Stromal cell of bone marrow (primary cell): ENCODE measurements at places on chromosomes 3 and 15.
A peak's percentile ranks its signal among the peaks of the same experiment; 100 is the strongest.

DNA sequence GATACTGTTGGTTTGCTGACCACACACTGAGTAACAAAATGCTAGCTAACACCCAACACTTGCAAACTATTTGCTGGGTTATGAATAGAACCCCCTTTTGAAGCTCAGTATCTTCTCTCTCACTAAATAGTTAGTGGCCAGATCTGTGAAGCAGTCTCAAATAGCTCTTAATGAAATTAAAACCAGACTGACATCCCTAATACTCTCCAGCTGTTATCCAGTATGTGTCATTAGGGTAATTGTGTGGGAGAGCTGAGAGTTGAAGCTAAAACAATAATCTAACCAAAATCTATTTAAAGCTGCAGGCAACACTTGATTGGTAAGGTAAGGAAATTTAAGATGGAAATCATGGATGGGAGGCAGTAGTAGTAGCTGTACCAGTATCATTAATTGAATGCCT is 110.4 kb upstream of the RORA start:
- DNase-seq, result no peak

GRCh38 chr3:12339701-12340480 is 51.0 kb downstream of the PPARG start:
- DNase-seq, result no peak

DNA sequence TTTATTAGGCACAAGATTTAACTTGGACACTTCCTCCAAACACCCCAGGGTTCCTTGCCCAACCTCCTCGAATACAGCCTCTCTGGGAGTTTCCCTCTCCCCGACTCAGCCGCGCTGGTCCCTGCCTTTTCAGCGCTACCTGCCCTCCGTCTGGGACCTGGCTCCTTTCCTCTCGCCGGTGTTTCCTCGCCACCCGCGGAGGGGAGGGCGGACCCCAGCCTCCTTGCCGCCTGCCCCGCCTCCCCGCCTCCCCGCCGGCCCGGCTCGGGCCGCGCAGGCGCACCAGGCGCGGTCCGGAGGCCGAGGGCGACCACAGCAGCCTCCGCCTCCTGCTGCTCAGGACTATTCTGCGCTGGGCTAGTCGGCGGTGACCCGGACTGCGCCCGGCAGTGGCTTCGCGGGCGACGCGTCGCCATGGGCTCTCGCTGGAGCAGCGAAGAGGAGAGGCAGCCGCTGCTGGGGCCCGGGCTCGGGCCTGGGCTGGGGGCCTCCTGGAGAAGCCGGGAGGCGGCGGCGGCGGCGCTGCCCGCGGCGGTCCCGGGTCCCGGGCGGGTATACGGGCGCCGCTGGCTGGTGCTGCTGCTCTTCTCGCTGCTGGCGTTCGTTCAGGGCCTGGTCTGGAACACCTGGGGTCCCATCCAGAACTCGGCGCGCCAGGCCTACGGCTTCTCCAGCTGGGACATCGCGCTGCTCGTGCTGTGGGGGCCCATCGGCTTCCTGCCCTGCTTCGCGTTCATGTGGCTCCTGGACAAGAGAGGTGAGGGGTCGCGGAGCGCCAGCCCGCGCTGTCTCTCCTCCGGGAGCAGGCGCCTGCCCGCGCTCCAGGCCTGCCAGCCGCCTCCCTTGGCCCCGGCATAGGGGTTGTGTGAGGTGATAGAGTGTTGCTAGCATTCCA is at the start of gene SLC49A4:
TSS of gene SLC49A4 (plus strand) at position 291 of the 895 bp plus-strand sequence. CDS start at position 415, 124 bp downstream.
- DNase-seq, result peak; percentile 54

- no peak for DNase-seq
Observed at GRCh38 chr3:53092942-53093341, 37.3 kb downstream of the RFT1 start.

DNA sequence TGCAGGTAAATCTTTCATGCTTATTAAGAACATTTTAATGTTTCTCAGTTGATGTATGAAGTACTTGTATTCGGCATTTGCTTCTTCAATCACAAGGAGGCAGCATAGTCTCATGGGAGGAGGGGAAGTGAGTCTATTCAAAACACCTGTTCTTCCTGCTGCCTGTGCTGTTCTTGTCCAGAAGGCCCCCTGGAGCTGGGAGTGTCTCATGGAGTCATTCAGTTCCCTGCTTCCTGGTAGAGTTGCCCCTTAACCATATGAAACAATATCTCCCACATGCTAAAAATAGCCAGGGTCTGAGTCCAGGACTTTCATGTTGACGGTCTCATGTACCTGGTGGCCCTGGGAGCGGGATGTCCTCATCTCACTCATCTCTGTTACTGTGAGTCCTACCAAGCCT is 15.5 kb upstream of the PPP1R2 start:
- no peak for DNase-seq
